ENCODE measurements at places on chromosomes 12 and 14.

DNA sequence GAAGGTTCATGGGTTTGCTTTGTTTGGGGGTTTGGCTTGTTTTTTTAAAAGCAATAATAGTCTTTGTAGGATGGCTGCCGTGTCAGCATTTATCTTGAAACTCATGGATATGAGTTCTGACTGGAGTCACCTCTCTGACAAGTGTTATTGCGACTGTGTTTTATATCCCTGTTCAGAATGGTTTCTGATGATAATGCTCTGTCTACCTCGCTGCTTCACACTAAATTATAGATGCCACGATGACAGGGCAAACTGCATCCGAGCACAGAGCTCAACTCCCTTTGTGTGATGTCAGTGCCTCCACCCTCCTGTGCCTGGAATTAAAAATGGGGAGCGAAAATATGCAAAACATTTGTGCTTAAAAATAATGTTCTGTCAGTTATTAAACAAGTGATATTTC lies 250.8 kb downstream of the EGLN3 start:
- DNase-seq: no peak

GRCh38 chr12:95105540-95105939 lies 32.1 kb upstream of the NR2C1 start:
- no peak for DNase-seq

GRCh38 chr14:64114166-64114565 lies 180.0 kb downstream of the ESR2 start:
- no peak for DNase-seq

DNA sequence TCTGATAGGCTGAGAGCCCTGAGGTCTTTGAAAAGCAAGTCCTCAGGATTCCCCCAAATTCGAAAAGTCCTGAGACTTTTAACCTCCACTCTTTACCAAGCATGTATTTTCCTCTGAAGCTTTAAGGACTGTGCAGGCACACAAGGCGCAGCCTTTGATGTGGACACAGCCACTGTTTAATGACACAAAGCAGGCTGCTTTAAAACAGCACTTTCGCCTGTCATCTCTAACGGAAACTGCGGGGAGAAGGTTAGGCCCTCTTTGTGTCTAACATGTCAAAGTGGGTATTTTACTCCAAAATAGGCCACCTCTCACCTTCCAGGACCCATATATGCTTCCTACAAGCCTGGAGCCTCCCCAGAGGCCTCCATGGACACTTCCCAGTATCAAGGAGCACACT lies 159.2 kb downstream of the GCH1 start:
- no peak for DNase-seq

GRCh38 chr12:26493656-26494055 lies 298.3 kb downstream of the SSPN start:
- DNase-seq: no peak

DNA sequence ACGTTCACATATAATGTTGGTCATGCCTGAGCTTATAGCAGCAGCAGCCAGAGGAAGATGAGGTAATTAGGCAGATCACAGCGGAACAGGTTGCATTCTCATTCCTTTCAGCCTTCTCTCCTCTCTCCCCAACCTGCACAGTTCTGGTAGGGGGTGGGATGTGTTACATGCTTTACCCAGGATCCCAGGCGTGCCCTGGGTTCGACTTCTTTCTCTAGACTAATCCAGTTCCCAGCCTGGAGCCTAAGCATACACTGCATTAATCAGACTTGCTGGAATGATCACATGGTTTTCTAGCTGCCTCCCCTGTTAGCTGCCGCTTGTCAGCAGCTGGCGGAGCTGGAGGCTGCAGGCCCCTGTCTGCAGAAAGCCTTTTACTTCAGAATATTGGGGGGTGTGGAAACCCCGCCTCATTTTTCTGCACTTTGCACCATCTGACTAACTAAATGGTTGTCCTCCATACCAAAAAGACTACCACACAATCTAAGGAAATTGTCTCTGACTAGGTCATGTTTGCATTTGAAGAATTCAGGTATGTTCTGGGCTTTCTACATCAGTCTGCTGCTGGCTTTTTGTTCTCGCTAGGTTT lies 46.0 kb upstream of the EVL start:
- no peak for DNase-seq

GRCh38 chr14:55593698-55594097 lies 13.7 kb downstream of the KTN1 start:
- DNase-seq: no peak

GRCh38 chr12:53098354-53098981 lies 1.0 kb downstream of the IGFBP6 start:
- peak; percentile 29 for DNase-seq

- DNase-seq: no peak
Measured at GRCh38 chr14:81765651-81766275, 232.1 kb upstream of the SEL1L start.

DNA sequence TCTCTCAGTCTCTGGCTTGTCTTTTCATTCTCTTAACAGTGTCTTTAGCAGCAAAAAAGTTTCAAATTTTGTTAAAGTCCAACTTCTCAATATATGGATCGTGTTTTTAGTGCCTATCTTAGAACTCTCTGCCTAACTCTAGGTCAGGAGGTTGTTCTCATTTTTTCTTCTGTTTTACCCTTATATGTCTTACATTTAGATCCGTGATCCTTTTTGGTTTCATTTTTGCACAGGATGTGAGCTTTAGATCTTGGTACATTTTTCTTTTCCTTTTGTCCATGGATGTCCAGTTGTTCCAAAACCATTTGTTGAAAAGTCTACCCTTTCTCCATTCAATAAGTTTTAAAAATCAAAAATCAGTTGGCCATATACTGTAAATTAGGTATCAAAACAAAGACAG lies 6.8 kb downstream of the VRK1 start:
- DNase-seq: no peak

DNA sequence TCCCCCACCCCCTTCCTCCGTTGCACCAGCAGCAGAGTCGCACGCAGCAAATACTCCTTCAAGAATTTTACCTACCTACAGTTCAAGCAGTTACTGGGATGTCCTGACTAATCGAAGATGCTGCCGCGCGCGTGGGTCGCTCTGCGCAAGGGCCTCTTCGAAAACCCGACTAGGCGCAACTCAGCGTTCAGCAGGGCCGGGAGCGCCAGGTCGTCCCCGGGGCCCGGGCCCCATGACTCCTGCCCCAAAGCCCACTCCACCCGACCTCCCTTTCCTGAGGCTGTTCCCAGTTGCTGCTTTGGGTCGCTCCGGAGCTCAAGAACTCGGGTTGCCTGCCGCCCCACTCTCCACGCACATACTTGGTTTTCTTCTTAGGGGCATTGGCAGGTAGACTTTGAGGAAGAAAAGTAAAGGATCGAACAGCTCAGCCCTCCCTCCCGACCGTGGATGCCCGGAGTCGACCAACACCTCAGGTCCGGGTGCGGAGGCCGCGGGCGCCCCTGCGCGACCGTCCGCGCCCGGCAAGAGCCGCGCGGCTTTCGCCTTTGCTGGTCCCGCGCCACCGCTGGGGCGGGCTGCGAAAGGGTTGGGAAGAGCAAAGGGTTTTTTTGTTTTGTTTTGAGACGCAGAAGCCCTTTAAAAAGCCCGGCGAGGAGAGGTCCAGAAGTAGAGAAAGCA lies 1.9 kb downstream of the BMP4 start:
- DNase-seq: no peak

- DNase-seq: no peak
Measured at GRCh38 chr12:43937947-43938346, 102.1 kb downstream of the TMEM117 start.

DNA sequence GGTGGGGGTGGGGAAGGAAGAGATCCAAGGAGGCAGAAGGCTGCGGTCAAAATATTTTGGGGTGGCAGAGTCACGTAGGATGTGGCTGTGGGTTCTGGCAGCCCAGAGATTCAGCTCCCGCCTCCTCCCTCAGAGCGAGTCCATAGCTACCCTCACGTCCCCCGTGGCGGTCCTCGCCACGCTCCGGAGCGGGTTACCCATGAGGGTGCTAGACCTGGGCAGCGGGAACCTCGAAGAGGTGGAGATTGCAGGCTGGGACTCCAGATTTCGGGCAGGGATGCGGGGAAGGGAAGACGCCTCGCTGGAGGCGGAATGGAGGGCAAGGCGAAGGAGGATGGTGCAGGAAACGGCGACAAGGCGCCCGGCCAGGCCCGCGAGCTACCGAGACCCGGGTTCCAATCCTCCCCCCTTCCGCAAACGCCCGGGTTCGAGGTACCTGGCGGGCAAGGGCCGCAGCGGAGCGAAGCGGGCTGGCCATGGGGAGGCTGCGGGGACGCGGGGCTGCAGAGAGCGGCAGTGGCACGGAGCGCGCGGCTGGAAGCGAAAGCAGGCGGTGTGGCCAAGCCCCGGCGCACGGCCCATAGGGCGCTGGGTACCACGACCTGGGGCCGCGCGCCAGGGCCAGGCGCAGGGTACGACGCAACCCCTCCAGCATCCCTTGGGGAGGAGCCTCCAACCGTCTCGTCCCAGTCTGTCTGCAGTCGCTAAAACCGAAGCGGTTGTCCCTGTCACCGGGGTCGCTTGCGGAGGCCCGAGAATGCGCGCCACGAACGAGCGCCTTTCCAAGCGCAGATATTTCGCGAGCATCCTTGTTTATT lies 46.2 kb downstream of the BCAT1 start:
- DNase-seq: no peak

DNA sequence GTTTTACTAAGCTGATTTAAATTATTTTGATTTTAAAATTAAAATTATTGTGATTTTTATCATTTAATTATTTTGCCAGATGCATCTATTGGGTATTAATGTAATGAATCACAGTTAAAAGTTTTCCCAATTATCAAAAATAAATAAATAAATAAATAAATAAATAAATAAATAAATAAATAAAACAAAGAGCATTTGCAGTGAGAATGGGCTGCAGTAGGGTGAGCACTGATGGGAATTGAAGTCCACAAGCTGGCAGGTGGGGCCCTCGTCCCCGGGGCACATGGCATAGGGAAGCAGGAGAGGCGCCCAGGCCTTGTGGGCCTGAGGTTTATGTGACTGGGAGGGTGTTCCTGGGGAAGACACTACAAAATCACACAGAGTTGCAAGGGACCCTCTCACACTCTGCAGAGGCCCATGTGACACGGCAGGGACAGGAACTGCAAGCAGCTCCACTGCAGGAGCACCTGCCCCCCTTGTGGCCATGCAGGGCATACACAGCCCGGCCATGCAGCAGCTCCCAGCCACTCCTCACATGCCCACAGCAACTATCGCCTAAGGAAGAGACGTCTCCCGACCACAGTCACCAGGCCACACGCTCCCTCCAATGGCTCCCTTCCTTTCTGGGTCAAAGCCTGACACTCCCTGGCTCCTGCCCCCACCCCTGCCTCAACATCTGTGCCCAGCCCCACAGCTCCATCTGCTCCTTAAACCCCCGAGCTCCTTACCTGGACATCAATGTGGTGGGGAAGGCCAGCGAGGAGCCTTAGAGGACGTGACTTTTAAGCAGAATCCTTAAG lies 256.3 kb upstream of the SFSWAP start:
- DNase-seq: no peak

GRCh38 chr14:33685698-33686097 lies 265.2 kb downstream of the EGLN3 start:
- no peak for DNase-seq

- DNase-seq: no peak
Measured at GRCh38 chr12:9667403-9668160, 1.9 kb upstream of the CLEC2D start.

- DNase-seq: no peak
Measured at GRCh38 chr14:104286496-104286895, 148.1 kb downstream of the KIF26A start.

DNA sequence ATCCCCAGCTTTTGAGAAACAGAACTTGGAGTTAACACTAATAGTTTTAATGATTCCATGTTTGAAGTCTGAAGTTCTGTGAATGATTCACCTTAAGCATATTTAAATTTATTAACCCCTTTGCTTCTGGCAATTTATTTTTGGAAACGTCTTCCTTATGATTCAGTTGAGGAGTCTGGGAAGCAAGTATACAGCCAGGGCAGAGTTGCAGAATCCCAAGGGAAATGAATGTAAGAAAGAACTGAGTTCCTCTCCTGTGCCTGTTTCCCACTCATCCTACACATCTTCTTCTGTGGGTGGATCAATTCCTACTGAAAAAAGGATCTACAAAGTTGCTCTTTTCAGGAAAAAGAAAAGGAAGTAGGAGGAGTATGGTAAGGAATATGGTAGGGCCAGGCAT lies 108.2 kb upstream of the CCDC91 start:
- DNase-seq: no peak

- DNase-seq: no peak
Measured at GRCh38 chr14:80587096-80587724, 354.3 kb downstream of the CEP128 start.

DNA sequence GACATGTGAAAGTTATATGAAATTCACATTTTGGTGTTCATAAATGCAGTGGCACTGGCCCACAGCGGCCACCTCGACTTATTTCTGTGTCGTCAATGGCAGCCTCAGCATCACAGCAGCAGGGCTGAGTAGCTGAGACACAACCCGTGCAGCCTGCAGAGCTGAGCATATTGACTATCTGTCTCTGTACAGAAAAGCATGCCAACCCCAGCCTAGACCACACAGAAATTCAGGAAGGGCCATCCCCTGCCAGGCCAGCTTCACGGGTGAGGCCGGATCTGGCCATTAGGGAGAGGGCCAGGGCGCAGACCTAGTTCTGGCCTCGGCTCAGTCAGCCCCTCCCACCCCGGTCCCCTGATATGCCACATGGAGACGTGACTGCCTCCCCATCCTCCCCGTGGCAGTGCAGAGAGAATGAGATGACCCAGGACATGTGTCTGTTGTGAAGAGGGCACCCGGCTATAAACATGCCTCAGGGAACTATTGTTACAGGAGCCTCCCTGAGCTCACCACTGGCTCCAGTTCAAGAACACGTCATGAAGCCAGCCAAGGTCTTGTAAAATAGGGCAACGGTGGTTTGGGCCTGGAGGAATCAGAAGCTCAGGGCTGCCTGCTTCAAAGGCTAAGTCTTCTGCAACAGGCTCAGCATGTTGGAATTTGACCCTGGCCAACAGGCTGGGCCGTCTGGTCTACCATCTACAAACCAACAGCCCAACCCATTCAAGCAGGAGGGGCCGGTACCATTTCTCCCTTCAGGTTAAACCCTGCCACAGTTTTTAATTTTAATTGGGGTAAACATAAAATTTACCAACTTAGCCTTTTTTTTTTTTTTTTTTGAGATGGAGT lies 25.5 kb downstream of the SCARB1 start:
- DNase-seq: peak; percentile 70

DNA sequence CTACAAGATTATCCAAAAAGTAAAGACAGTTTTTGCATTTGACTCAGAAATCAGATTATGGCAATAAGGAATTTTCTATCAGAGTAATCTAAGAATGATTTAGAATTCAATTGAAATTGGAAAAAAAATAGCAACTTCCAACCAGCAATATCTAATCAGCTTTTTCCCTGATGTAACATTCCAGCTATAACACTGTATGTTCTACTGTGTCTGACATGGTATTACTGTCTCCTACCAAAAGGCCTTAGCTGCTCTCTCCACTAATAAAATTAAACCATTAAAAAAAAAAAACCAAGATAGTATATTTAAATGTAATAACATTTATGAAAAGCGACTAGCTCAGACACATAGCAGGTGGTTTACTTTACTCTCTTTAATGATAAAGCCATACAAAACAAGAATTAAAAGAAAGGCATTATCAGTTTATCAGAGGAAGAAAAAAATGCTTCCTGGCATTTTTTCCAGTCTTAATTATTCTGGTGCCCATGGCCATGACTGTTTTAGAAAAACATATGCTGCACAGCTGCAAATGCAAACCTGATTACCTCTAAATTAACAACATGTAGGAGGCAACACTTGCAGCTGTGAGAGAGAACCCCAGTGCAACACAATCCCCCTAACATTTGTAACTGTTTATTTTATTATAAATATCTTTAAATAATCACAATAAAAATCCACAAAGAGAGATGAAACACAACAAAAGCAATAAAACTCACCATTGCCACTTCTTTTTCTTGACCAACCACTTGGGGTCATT lies 28.8 kb downstream of the PHLDA1 start:
- no peak for DNase-seq

All from AG04449 (cell line).